CD8-positive, alpha-beta memory T cell (primary cell): ENCODE measurements at places on chromosomes 16 and 17.

DNA sequence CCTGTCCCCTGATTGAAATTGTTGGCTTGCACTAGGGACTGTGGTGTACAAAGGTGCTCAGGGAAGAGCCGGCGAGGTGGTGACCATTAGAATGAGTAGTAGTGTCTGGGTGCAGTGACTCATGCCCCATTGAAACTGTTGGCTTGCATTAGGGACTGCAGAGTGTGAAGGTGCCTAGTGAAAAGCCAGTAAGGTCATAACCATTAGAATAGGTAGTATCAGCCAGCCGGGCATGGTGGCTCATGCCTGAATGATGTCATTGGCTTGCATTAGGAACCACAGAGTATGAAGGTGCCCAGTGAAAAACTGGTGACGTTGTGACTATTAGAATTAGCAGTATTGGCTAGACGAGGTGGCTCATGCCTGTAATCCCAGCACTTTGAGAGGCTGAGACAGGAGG, 78.9 kb downstream of the ABCC6 start:
- H3K36me3 ChIP-seq: peaks cover 15% of the 10 kb centered on the region
- H3K4me1 ChIP-seq: no peaks in the 10 kb centered on the region
- no peak overlapping the region for H3K27ac ChIP-seq
- H3K27me3 ChIP-seq: no peaks in the 10 kb centered on the region
- H3K4me3 ChIP-seq: no peak overlapping the region

DNA sequence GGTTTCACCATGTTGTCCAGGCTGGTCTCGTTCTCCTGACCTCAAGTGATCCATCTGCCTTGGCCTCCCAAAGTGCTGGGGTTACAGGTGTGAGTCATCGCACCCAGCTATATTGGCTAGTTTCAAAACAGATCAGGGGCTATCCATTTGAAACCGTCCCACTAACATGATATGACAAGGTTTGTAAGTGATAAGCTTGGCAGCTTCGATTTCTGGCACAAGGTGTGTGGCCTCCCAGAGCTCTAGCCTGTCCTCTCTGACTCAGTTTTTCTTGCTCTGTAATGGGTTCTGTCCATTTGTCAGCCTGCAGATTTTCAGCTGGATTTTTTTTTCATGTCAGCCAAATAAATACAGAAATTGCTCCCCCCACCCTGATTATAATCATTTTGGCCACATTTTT, 31.8 kb upstream of the TENT4B start:
- no peak overlapping the region for H3K27ac ChIP-seq
- no peaks in the 10 kb centered on the region for H3K27me3 ChIP-seq
- peaks cover 10% of the 10 kb centered on the region for H3K4me1 ChIP-seq
- no peak overlapping the region for H3K4me3 ChIP-seq

- no peak for DNase-seq
- H3K4me1 ChIP-seq: no peaks in the 10 kb centered on the region
- H3K27ac ChIP-seq: no peak overlapping the region
- no peak overlapping the region for H3K4me3 ChIP-seq
- no peaks in the 10 kb centered on the region for H3K27me3 ChIP-seq
Observed at GRCh38 chr16:21076186-21076883, 74.3 kb downstream of the DNAH3 start.

GRCh38 chr17:68539548-68540467, 27.6 kb downstream of the PRKAR1A start:
- H3K27me3 ChIP-seq: no peaks in the 10 kb centered on the region
- no peak overlapping the region for H3K4me3 ChIP-seq
- H3K36me3 ChIP-seq: peaks cover 9% of the 10 kb centered on the region

DNA sequence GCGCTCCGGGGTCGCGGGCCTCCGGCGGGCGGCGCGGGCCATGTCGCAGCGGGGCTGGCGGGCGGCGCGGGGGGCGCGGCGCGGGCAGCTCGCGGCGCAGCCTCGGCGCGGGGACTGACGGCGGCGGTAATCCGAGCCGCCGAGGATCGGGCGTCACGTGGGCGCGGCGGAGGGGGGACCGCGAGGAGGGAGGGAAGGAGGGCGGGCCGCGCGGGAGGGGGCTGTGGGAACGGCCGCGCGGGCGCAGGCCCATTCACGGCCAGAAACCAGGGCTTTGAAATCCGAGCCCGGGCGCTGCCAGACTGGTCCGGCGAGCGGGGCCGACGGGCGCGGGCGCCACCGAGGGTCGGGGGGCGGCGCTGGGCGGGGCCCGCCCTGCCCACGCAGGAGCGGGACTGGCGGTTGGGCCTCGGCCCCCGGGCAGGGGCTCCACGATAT, at the start of gene MTSS2:
Gene MTSS2 (minus strand): TSS at position 116 of the 438 bp plus-strand sequence. CDS start 262 bp downstream, outside the sequence.
- H3K4me3 ChIP-seq: no peak within 1 kb of the TSS
- peaks cover 7% of the 10 kb centered on the region for H3K27me3 ChIP-seq
- DNase-seq: peak; percentile 45
- H3K27ac ChIP-seq: no peak within 1 kb of the TSS

GRCh38 chr17:76937238-76937637, 69.0 kb downstream of the MGAT5B start:
- H3K36me3 ChIP-seq: no peaks in the 10 kb centered on the region
- no peak overlapping the region for H3K27ac ChIP-seq
- DNase-seq: no peak
- H3K4me3 ChIP-seq: no peak overlapping the region

DNA sequence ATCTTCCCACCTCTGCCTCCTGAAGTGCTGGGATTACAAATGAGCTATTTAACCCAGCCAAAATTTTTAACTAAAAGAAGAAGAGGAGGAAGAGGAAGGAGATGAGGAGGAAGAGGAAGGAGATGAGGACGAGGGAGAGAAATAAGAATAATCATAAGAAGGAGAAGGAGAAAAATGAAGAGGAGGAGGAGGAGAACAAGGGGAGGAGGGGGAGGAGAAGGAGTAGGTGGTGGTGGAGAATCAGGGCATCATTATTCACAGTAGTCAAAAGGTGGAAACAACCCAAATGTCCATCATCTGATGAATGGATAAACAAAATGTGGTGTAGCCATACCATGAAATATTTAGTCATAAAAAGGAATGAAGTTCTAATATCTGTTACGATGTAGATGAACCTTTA, 21.2 kb upstream of the MGAT5B start:
- H3K36me3 ChIP-seq: no peaks in the 10 kb centered on the region
- peaks cover 16% of the 10 kb centered on the region for H3K27me3 ChIP-seq
- H3K27ac ChIP-seq: no peak overlapping the region
- no peak for DNase-seq
- H3K4me1 ChIP-seq: no peaks in the 10 kb centered on the region

DNA sequence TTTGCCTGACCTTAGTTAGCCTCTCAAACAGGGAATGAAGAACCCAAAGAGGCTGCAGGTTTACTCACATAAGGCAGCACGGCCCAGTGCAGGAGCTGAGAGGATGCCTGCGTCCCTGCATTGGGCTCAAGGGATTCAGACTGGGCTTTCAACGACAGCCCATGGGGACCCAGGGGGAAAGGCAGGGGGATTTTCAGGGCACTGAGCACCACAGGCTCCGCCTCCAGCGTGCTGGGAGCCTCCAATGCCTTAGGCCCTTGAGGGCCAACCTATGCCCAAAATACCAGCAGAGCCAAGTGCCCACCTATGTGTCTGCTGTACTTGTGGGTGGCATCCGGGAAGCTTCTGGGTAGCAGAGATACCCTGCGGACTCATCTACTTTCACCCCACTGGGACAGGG, 22.3 kb downstream of the DCAKD start:
- H3K27me3 ChIP-seq: no peaks in the 10 kb centered on the region
- H3K4me3 ChIP-seq: no peak overlapping the region
- no peak for DNase-seq
- peaks cover 25% of the 10 kb centered on the region for H3K36me3 ChIP-seq

- no peak for DNase-seq
- no peaks in the 10 kb centered on the region for H3K4me1 ChIP-seq
- no peaks in the 10 kb centered on the region for H3K27me3 ChIP-seq
- no peak within 1 kb of the TSS for H3K4me3 ChIP-seq
- no peak within 1 kb of the TSS for H3K27ac ChIP-seq
Observed at GRCh38 chr17:40966848-40967247, at the start of gene KRT39. KRT39 (minus strand) TSS chr17:40966948; CDS start chr17:40966856, 92 bp downstream.

- H3K4me1 ChIP-seq: no peaks in the 10 kb centered on the region
- H3K27me3 ChIP-seq: no peaks in the 10 kb centered on the region
- no peak overlapping the region for H3K27ac ChIP-seq
- no peak overlapping the region for H3K4me3 ChIP-seq
Observed at GRCh38 chr17:3440451-3440850, 6.8 kb upstream of the OR1E2 start.

- DNase-seq: no peak
- H3K4me3 ChIP-seq: no peak overlapping the region
- no peaks in the 10 kb centered on the region for H3K4me1 ChIP-seq
- no peak overlapping the region for H3K27ac ChIP-seq
Observed at GRCh38 chr17:57638284-57638683, 106.8 kb downstream of the CCDC182 start.

DNA sequence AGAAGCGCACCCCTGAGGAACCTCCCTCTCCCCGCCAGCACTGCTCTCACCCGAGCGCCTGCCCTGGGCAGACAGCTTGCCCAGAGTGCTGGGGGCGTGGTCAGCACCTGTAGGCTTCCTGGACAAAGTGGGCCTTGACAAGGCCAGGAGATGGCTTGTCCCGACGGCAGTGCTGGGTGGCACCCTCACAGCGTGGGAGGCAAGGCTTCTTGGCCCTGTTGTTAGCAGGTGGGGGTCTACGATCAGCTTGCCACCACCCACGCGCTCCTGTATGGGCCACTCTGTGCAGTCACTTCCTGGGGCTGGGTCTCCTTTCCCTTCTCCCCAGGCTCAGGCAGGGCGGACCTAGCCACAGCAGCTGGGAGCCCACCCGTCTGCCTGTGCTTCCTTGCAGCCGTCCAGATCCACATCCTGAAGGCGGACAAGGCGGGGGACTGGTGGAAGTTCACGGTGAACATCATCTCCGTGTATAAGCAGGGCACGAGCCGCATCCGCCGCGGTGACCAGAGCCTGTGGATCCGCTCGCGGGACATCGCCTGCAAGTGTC, 218.0 kb downstream of the NTN1 start:
- H3K36me3 ChIP-seq: no peaks in the 10 kb centered on the region
- peaks cover 13% of the 10 kb centered on the region for H3K4me1 ChIP-seq

DNA sequence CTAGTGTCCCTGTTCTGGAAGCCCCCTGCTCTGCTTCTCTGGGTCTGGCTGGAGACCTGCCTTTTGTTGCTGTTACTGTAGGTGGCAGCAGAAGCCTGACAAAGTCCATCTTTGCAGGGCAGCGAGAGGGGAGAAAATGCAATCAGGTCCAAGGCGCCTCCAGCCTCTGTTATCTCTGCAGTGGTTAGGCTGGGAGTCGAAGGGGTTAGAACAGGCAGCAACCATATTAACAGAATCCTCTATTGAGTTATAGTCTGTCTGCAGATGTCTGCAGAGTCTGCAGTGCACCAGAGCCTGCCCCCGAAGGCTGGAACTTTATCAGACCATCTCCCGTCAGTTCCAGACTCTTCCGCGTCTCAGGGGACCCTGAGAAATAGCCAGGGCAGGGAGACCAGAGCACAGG, 404.9 kb upstream of the EEF2KMT start:
- H3K27ac ChIP-seq: no peak overlapping the region
- no peaks in the 10 kb centered on the region for H3K36me3 ChIP-seq
- H3K4me3 ChIP-seq: no peak overlapping the region
- H3K27me3 ChIP-seq: no peaks in the 10 kb centered on the region
- DNase-seq: no peak

- no peak overlapping the region for H3K27ac ChIP-seq
- peaks cover 67% of the 10 kb centered on the region for H3K4me1 ChIP-seq
- no peaks in the 10 kb centered on the region for H3K36me3 ChIP-seq
- DNase-seq: no peak
Observed at GRCh38 chr17:73592501-73592961, 51.7 kb downstream of the SDK2 start.

DNA sequence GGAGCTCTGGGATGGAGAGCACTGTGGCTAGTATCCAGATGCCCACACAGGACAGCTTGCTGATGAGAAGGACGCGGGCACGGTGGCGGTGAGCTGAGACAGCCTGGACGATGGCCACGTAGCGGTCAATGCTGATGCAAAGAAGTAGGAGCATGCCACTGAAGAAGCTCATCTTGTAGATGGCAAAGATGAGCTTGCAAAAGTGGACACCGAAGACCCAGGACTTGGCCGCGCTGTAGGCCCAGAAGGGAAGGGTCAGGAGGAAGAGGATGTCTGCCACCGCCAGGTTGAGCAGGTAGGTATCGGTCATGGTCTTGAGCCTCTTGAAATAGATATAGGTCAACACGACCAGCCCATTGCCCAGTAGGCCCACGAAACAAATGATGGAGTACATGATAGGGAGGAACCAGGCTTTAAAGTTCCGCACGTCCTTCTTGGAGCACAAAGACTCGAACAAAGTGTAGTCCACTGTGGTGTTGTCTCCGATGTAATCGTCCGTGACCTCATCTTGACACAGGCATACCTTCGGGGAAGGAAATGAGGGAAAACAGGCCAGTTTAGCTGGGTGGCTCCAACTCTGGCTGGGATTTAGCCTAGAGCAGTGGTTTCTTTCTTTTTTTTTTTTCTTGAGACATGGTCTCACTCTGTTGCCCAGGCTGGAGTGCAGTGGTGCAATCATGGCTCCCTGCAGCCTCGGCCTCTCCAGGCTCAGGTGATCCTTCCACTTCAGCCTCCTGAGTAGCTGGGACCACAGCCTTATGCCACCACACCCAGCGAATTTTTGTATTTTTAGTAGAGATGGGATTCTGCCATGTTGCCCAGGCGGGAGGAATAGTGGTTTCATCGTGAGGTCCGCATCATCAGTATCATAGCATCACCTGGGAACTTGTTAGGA, 9.7 kb downstream of the CCR7 start:
- H3K4me3 ChIP-seq: no peak overlapping the region
- H3K27me3 ChIP-seq: no peaks in the 10 kb centered on the region
- no peak overlapping the region for H3K27ac ChIP-seq
- DNase-seq: no peak
- H3K4me1 ChIP-seq: peaks cover 100% of the 10 kb centered on the region
- H3K36me3 ChIP-seq: peaks cover 53% of the 10 kb centered on the region

- H3K4me1 ChIP-seq: peaks cover 13% of the 10 kb centered on the region
- no peaks in the 10 kb centered on the region for H3K36me3 ChIP-seq
- DNase-seq: no peak
- peak overlapping the region; percentile 66 for H3K4me3 ChIP-seq
- H3K27me3 ChIP-seq: no peaks in the 10 kb centered on the region
Observed at GRCh38 chr16:649631-650030, 466 bp downstream of the WDR90 start.

DNA sequence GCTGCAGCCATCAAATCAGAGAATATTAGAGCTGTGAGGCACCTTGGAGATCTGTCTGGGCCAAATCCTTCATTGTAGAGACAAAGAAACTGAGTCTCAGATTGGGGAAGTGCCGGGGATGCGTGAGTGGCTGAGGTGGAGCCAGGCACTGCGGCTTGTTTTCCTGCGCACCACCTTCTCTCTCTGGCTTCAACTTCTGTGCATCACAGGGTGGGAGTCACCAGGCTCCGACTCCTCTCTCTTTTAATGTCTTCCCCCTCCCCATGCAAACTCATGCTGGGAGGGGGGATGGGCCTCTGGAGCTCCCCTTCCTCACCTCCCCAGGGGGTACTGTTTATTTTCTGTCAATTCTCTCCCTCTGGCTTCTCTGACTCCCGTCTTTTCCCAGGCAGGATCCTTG, 8.7 kb upstream of the ETV4 start:
- DNase-seq: no peak
- H3K4me1 ChIP-seq: no peaks in the 10 kb centered on the region
- no peaks in the 10 kb centered on the region for H3K36me3 ChIP-seq
- H3K27ac ChIP-seq: no peak overlapping the region
- no peak overlapping the region for H3K4me3 ChIP-seq

GRCh38 chr17:28574526-28574925, 2.2 kb downstream of the ALDOC start:
- no peak for DNase-seq
- no peak overlapping the region for H3K27ac ChIP-seq
- no peak overlapping the region for H3K4me3 ChIP-seq
- peaks cover 48% of the 10 kb centered on the region for H3K4me1 ChIP-seq
- H3K36me3 ChIP-seq: no peaks in the 10 kb centered on the region
